ENCODE measurements at places on chromosomes 11 and 22.

DNA sequence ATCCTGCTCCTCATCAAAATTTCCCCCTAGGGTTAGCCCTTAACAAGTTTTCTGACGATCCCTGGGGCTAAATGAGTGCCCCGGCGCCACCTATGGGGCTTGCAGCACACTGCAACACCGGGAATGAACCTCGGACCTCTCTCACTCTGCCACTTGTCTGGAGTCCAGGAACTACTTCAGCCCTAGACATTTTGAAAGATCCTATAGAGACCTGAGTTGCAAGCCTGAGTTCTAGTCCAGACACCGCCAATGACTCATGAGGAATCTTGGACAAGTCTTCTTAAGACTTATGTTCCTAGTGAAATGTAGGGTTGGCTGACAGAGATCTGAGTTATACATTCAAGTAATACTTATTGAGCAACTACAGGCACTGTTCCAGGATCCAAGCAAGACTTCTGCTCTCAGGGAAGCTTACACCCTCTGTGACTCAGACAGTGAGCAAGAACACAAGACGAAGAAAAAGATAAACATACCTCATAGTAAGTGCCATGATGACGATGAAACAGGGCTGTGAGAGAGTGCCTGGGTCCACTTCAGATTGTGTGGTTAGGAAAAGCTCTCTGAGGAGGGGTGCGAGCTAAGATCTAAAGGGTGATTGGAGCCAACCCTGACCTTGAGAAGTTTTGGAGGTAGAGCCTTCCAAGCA, 10.2 kb upstream of the STK33 start:
- peak; percentile 100 for DNase-seq

- DNase-seq: no peak
These were observed 58.6 kb downstream of the KDM2A start for GRCh38 chr11:67177399-67178281.

GRCh38 chr11:125079878-125080530, 16.9 kb downstream of the SLC37A2 start:
- DNase-seq: no peak

DNA sequence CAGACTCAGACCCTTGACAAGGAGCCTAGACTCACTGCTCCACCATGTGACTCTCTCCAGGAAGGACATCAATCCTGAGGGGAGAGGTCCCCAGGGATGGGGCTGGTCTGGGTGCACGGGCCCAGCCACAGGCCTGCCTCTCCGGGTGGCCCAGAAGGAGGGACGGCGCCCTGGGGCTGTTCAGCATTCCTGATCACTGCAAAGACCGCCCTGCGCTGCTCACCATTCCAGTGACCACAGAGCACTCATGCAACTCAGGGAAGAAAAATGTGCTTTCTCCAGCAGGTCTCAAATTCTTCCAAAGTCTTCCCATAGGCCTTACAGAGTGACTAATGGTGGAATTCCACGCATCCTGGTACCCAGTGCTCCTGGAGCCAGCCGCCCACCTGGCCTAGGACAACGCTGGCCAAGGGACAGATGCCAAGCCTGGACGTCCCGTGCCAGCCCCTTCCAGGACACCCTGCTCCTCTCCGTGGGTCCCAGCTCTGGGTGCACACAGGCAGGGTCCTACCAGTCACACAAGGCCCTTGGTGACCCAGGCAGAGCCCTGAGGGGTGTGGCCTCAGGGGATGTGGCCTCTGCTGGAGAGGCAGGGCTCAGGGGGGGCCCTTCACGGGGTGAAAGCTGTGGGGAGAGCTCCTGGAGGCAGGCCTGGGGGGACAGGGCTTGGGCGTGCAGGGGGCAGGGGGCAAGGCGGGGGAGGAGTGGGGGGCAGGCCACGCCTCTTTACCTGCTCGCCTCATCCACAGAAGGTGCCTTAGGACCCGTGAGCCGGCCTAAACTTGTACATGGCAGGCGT, 178.8 kb downstream of the IGLL1 start:
- DNase-seq: peak; percentile 95

- DNase-seq: no peak
These were observed 4.1 kb upstream of the CELSR1 start for GRCh38 chr22:46541536-46541935.

DNA sequence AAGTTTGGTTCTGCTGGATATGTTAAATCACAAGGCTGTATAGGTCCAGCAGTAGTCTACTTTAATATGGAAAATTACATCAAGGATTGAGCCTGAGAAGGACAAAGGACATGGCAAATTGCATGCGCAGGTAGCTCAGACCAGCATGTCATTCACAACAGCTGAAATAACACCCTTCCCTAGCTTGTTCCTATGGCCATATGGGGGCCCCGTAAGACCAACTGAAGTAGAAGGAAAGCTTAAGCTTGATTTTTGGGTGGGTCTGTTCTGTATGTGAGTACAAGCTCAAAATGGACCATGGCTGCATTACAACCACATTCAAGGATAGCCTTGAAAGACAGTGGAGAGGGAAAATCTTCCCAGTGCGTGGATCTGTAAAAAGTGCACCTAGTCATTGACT, 20.6 kb upstream of the PDE3B start:
- DNase-seq: no peak

DNA sequence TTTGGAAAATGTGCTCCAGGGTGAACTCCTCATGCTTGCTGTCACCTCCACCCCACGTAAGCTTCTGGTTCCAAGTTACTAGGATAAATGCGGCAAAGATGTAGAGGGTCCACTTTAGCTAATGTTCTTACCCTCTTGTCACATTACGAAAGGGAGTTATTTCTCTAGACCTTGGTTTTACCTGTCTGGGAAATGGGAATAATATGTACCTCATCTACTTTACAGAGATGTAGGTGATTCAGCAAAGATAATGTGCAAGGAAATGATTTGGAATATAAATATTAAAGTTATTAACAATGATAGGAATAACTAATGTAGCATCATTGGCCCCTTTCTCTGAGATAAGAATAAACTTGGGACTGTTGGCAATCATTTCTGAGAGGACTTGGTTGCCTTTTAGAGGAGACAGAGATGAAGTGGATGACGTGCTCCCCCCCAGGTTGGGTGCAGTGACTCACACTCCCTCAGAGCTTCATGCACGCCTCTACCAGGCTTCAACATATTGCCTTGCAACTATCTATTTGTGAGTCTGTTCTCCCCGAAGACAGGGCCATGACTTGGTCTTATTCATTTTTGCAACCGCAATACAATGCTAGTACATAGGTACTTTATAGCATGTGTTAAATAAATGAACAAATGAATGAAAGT, 97.1 kb downstream of the ME3 start:
- DNase-seq: peak; percentile 45

- DNase-seq: no peak
These were observed 33.4 kb downstream of the AMBRA1 start for GRCh38 chr11:46560300-46560991.

DNA sequence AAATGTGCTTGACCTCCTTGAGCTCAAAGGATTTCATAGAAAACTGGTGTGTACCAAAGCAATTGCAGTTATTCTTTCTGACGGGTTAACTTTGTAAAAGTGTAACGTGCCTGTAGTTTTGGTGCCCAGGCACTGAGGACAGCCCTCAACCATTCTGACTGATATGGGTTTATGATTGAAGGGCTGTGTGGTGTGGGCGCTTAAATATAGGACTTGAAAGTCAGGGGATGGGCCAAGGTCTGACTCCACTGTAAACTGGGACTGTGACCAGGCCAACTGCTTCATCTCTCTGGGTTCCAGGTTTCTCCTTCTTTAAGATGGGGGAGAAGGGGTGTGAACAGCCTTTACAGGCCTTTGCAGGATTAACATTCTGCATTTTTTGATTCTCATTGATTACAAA, 191.1 kb upstream of the ARHGAP20 start:
- no peak for DNase-seq
